Glomerular endothelial cell (primary cell): ENCODE measurements at places on chromosomes 7 and 10.

GRCh38 chr10:51985336-51985735, 285.9 kb upstream of the CSTF2T start:
- DNase-seq: no peak

GRCh38 chr7:35975851-35976454, 175.1 kb downstream of the SEPTIN7 start:
- peak; percentile 64 for DNase-seq

DNA sequence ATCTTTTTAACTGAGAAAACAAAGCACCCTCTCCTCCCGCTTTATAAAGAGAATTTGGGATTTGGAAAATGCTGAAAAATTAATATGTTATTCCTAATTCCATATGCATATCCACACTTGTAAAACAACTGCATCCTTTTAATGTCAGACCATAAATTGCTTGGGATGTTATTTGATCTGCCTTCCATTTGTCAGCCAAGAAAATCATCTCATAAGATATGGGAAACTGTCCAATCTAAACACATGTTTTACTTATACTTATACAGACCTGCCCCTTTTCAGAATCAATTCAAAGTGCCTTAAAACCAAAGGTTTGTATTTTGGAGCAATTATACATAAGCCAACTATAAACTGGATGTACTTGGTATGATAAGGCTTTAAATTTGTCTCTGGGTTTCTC, 595.5 kb upstream of the PFKP start:
- no peak for DNase-seq

DNA sequence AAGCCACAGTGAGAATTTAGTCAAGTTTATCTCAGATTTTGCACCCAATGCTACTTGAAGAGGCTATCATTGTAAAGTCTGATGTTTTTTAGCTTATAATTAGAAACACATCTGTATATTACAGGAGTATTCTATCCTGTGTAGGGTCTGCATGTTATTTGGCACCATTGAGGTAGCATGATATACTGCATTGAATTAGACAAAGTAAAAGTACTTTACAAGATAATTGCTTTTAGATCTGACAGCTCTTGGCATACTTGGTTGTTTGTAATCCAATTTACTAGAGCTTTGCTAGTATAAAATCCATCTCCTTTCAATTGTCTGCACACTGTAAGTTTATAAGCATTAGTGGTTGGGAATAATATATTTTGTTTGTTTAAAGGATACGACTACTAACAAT, 714.3 kb downstream of the ANKRD7 start:
- no peak for DNase-seq

- no peak for DNase-seq
Measured at GRCh38 chr10:3226960-3227744, 54.6 kb upstream of the PITRM1 start.

- DNase-seq: no peak
Measured at GRCh38 chr7:73470208-73470607, 36.6 kb downstream of the FZD9 start.
